Activated B cell treated with CpG ODN at 0.5 μM for 24 hours (primary cell): ENCODE measurements at places on chromosomes 7 and 10. TPM values are rescaled to one million over a fixed set of nuclear protein-coding genes. Genes with fewer than 3 reads are reported as not detected.

Gene PNLIPRP1
- total RNA-seq = not detected in 2 replicates

Gene LRRC18
- not detected in 2 replicates for total RNA-seq

Gene GIMAP1
- 0.29 and 0.89 TPM in 2 replicates for total RNA-seq

Gene KCP
- total RNA-seq = 4.1 and 4.4 TPM in 2 replicates

Gene DPYSL4
- 0.53 and 0.78 TPM in 2 replicates for total RNA-seq

Gene CFAP69
- total RNA-seq = 0.62 TPM in 1 of 2 replicates, not detected in the other

Gene RSPH10B
- total RNA-seq = not detected in 2 replicates

Gene CALN1
- not detected in 2 replicates for total RNA-seq

Gene SLC39A12
- not detected in 2 replicates for total RNA-seq

GRCh38 chr7:773622-773915 lies 46.5 kb upstream of the PRKAR1B start:
- DNase-seq = no peak
- H3K4me3 ChIP-seq = no peak overlapping the region
- H3K27me3 ChIP-seq = no peaks in the 10 kb centered on the region
- H3K36me3 ChIP-seq = peaks cover 44% of the 10 kb centered on the region
- no peaks in the 10 kb centered on the region for H3K4me1 ChIP-seq

GRCh38 chr7:38241071-38241470 lies 32.4 kb downstream of the TARP start:
- no peaks in the 10 kb centered on the region for H3K4me1 ChIP-seq
- no peaks in the 10 kb centered on the region for H3K27me3 ChIP-seq
- H3K36me3 ChIP-seq = no peaks in the 10 kb centered on the region
- no peak for DNase-seq
- H3K27ac ChIP-seq = no peak overlapping the region

- no peaks in the 10 kb centered on the region for H3K36me3 ChIP-seq
- no peak overlapping the region for H3K27ac ChIP-seq
- no peak for DNase-seq
- no peaks in the 10 kb centered on the region for H3K27me3 ChIP-seq
- no peaks in the 10 kb centered on the region for H3K4me1 ChIP-seq
Observed at GRCh38 chr7:124672011-124672410, 93.6 kb downstream of the GPR37 start.

DNA sequence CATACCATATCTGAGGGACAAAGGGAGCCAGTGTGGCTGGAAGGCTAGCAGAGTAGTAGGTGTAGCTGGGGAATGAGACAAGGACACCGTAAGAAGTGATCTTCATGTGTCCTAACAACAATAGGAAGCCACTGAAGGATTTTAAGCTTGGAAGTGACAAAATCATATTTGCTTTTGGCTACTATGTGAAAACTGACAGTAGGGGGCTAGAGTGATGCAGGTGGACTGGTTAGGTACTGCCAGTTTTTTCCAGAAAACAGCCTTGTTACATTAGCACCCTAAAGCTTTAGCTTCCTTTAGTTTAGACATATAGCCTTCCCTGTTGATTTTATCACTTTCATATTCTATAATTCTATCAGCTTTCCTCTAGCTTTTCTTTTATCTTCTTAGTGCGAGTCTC lies 637.1 kb downstream of the ANKRD7 start:
- H3K27me3 ChIP-seq = no peaks in the 10 kb centered on the region
- H3K4me1 ChIP-seq = no peaks in the 10 kb centered on the region
- H3K27ac ChIP-seq = no peak overlapping the region
- no peak for DNase-seq
- no peak overlapping the region for H3K4me3 ChIP-seq

DNA sequence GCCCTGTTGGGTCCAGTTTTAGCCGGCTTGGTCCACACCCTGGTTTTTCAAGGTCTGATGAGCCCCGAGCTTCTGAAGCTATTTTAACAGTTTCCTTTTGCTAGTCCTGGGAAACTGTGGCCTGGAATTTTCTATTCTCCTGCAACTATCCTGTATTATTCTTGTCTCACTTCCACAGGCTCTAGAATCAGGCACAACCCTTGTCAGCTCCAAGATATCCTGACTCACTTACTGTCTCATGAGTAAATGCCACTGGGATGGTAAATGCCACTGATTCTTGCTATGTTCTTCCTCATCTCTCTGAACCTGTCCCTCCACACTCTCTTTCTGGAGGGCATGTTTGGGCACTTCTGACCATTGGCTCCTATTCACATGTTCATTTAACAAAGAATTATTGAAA lies 611.5 kb upstream of the IGFBP3 start:
- H3K27me3 ChIP-seq = no peaks in the 10 kb centered on the region
- no peak for DNase-seq
- H3K36me3 ChIP-seq = no peaks in the 10 kb centered on the region
- H3K4me3 ChIP-seq = no peak overlapping the region
- no peaks in the 10 kb centered on the region for H3K4me1 ChIP-seq
- no peak overlapping the region for H3K27ac ChIP-seq

DNA sequence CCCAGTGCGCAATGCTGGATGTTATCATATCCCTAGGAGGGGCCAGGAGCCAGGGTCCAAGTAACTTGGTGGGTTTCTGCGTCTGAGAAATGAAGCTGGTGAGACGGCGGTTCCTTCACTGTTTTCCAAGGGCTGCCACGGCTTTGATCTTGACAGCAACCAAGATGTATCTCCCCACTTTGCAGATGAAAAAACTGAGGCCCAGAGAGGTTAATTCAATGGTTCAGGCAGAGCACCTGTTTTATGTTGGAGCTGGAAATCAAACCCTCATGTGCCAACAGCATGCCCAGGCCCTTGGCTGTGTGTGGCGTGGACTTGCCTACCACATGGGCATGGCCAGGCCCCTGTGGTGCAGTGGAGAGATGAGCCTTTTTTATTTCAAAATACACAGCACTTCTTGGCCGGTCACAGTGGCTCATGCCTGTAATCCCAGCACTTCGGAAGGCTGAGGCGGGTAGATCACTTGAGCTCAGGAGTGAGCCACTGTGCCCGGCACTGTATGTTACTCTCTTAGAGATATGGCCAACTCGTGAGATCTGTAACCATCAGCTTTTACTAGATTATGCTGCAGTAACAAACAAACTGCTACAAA lies 225.2 kb upstream of the SH2B2 start:
- H3K27me3 ChIP-seq = no peaks in the 10 kb centered on the region
- H3K4me3 ChIP-seq = peak overlapping the region; percentile 61
- peaks cover 3% of the 10 kb centered on the region for H3K36me3 ChIP-seq
- peaks cover 28% of the 10 kb centered on the region for H3K4me1 ChIP-seq
- DNase-seq = no peak

GRCh38 chr10:70673043-70673928 lies 980 bp downstream of the ADAMTS14 start:
- H3K36me3 ChIP-seq = no peaks in the 10 kb centered on the region
- DNase-seq = no peak

GRCh38 chr10:5896208-5897052 lies 6.4 kb downstream of the FBH1 start:
- DNase-seq = no peak
- peaks cover 52% of the 10 kb centered on the region for H3K4me1 ChIP-seq
- peak overlapping the region; percentile 73 for H3K4me3 ChIP-seq

DNA sequence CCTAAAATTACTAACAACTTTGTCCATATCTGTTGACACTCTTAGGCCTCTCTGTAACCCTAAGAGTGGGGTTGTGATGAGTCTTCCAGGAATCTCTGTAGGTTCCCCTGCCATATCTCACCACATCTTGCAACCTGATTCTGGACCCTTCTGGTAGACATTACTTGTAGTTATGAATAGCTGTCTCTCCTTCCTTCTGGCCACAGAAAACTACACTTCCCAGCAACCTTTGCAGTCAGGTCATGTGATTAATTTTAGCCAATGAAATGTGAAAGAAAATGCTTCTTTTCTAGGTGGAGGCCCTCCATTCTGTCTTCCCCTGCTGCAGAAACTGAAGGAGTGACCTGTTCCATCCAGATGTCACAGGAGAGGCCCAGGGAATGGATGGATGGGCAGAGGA lies 147.6 kb upstream of the AOAH start:
- no peak overlapping the region for H3K4me3 ChIP-seq
- DNase-seq = no peak
- peaks cover 6% of the 10 kb centered on the region for H3K4me1 ChIP-seq
- peaks cover 95% of the 10 kb centered on the region for H3K36me3 ChIP-seq

GRCh38 chr7:85392789-85393188 lies 205.9 kb upstream of the SEMA3D start:
- H3K4me3 ChIP-seq = no peak overlapping the region
- no peaks in the 10 kb centered on the region for H3K4me1 ChIP-seq
- no peaks in the 10 kb centered on the region for H3K27me3 ChIP-seq
- no peaks in the 10 kb centered on the region for H3K36me3 ChIP-seq
- no peak overlapping the region for H3K27ac ChIP-seq

- H3K36me3 ChIP-seq = peaks cover 84% of the 10 kb centered on the region
- H3K4me1 ChIP-seq = peaks cover 76% of the 10 kb centered on the region
- H3K27ac ChIP-seq = no peak overlapping the region
Observed at GRCh38 chr10:28551086-28551485, 18.2 kb downstream of the WAC start.

DNA sequence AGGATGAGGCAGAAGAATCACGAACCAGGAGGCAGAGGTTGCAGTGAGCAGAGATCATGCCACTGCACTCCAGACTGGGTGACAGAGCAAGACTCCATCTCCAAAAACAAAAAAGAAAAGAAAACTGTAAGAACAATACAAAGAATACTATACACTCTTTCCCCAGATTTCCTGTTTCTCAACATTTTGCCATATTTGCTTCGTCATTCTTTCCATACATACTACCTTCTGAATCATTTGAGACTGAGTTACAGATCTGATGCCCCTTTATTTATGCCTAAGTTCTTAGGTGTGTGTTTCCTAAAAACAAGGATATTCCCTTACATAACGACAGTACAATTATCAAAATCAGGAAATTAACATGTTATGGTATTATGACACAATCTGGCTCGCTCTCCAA lies 168.4 kb upstream of the CELF2 start:
- H3K27me3 ChIP-seq = peaks cover 35% of the 10 kb centered on the region
- no peak overlapping the region for H3K27ac ChIP-seq
- H3K4me1 ChIP-seq = no peaks in the 10 kb centered on the region
- no peak for DNase-seq
- H3K36me3 ChIP-seq = no peaks in the 10 kb centered on the region

DNA sequence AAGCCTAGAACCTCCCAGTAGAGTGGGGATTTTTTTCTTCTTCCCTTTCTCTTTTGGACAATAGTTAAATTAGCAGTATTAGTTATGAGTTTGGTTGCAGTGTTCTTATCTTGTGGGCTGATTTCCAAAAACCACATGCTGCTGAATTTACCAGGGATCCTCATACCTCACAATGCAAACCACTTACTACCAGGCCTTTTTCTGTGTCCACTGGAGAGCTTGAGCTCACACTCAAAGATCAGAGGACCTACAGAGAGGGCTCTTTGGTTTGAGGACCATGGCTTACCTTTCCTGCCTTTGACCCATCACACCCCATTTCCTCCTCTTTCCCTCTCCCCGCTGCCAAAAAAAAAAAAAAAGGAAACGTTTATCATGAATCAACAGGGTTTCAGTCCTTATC lies 5.4 kb downstream of the OPN1SW start:
- no peak overlapping the region for H3K27ac ChIP-seq
- no peaks in the 10 kb centered on the region for H3K27me3 ChIP-seq
- no peak overlapping the region for H3K4me3 ChIP-seq
- no peaks in the 10 kb centered on the region for H3K4me1 ChIP-seq
- peaks cover 67% of the 10 kb centered on the region for H3K36me3 ChIP-seq

DNA sequence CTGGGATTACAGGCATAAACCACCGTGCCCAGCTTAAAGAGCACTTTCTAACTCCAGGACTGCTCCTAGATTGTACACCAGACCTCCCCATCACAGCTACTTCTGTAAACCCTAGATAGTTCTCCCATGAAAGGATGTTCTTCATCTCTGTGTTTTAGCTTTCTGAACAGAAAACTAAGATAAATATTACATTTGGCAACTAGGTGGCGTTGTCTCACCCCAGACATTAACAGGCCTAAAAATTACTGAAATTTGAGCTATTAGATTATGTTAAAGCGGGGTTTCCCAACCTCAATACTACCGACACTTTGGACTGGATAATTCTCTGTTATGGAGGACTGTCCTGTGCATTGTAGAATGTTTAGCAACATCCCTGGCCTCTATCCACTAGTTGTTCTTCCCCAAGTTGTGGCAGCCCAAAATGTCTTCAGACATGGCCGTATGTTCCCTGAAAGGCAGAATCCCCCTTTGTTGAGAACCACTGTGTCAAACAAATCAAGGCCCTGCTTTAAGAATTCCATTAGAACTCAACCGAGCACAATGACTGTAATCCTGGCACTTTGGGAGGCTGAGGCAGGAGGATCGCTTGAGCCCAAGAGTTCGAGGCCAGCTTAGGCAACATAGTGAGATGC lies 19.1 kb downstream of the ATOH7 start:
- no peak overlapping the region for H3K4me3 ChIP-seq
- H3K4me1 ChIP-seq = no peaks in the 10 kb centered on the region
- no peak overlapping the region for H3K27ac ChIP-seq
- peaks cover 2% of the 10 kb centered on the region for H3K27me3 ChIP-seq

- no peaks in the 10 kb centered on the region for H3K27me3 ChIP-seq
- no peak overlapping the region for H3K27ac ChIP-seq
- no peak overlapping the region for H3K4me3 ChIP-seq
- no peak for DNase-seq
- H3K36me3 ChIP-seq = no peaks in the 10 kb centered on the region
Observed at GRCh38 chr7:79988653-79989052, 146.0 kb upstream of the GNAI1 start.

DNA sequence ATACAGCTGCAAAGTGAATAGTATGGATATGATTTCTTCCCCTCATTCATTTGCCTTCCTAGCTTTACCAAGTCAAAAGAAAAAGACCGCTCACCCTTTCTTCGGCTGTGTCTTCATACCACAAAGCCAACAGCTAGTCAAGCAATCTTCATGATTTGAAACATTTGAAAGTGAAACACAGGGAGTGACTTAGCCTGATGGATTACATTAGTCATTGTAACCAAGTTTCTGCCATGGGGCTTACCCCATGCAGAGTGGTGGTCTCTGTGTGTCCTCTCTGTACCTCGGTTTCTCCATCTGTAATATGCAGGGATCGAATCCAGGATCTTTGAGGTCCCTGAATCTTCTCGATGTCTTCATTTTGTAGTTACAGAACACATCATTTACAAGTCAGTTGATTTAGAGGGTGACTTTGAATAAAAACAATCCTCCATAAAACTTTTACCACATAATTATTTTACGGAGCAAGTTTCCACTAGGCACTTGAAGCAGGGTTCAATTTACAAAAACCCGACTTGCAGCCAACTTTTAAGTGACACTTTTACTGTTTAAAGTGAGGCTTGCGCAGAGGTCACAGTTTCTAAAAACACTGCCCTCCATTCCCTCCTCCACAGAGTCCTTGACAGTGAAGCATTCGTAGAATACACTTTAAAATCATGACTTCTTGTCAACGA lies 2.2 kb upstream of the LGI1 start:
- no peak for DNase-seq
- H3K4me3 ChIP-seq = no peak overlapping the region
- peaks cover 8% of the 10 kb centered on the region for H3K4me1 ChIP-seq
- H3K36me3 ChIP-seq = no peaks in the 10 kb centered on the region
- peaks cover 54% of the 10 kb centered on the region for H3K27me3 ChIP-seq
- no peak overlapping the region for H3K27ac ChIP-seq

- peak overlapping the region; percentile 47 for H3K27ac ChIP-seq
- peaks cover 7% of the 10 kb centered on the region for H3K36me3 ChIP-seq
- H3K4me1 ChIP-seq = peaks cover 77% of the 10 kb centered on the region
- no peaks in the 10 kb centered on the region for H3K27me3 ChIP-seq
- DNase-seq = no peak
- peak overlapping the region; percentile 71 for H3K4me3 ChIP-seq
Observed at GRCh38 chr10:32955299-32955772, 2.7 kb downstream of the ITGB1 start.
